Omental fat pad (tissue), 4 donors: ENCODE measurements at places on chromosomes 16 and 17.

DNA sequence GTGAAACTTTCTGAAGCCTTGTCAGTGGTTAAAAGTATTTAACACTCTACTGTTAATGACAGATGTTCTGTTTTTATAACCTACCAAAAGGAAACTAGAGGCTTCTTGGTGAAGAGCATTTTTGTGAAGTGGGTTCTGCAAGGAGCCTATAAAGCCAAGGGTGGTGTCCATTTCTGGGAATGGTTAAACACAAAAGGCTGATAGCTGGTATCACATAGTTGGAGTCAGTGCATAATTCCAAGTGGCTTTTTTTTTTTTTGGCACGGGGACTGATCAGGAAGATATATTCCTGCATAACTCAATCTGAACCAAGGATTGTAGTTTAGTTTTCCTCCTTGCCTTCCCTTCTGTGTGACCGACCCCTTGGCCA is 27.6 kb upstream of the KPNB1 start:
- DNase-seq, result no peak

GRCh38 chr16:57284209-57284951 is at the start of gene PLLP:
Gene PLLP (minus strand): TSS chr16:57284672. CDS start chr16:57284540, 132 bp downstream.
- DNase-seq, result no peak

- no peak for DNase-seq
Observed at GRCh38 chr17:68424861-68425260, 32.4 kb downstream of the WIPI1 start.

DNA sequence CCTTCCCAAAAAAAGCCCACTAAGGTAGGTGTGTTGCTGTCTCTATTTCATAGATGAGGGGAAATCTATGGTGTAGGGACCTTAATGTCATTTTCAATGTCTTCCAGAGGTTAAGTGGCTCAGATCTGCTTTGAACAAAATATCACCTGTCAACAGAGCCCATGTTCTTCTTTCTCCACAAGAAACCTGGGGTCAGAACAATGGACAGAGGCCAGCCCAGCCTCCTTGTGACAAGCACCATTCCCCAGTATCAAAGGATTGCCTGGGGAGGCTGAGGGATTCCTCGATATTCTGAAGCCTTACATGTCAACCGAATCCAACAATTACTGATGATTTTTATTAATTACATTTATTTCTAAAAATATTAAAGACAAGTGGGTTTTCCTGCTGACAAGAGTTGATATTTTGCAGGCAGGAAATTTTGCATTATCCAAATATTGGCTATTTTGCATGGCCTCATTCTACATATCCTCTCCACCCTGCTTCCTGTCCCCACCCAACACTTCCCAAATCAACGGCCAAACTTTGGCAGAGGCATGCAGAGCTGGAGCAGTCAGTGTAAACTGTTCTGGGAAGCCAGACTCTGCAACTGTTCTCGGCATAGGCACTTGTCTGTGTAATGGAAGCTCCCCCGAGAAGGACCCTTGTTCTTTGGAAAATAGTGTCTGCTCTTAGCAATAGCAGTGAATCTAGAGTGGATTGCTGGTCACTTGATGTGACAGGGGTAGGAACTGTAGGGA is 281.5 kb downstream of the HS3ST3A1 start:
- DNase-seq, result no peak

- DNase-seq, result no peak
Observed at GRCh38 chr17:49266233-49266632, 35.6 kb upstream of the PHOSPHO1 start.

- DNase-seq, result no peak
Observed at GRCh38 chr17:40071313-40072039, 8.7 kb downstream of the THRA start.

GRCh38 chr17:38943607-38944006 is 18.2 kb downstream of the LASP1NB start:
- DNase-seq, result no peak

- no peak for DNase-seq
Observed at GRCh38 chr16:87586201-87586782, 16.0 kb upstream of the JPH3 start.

- no peak for DNase-seq
Observed at GRCh38 chr16:3479654-3480216, 15.6 kb downstream of the C16orf90 start.

GRCh38 chr16:65689726-65690125 is 567.9 kb upstream of the CDH11 start:
- DNase-seq, result no peak

- DNase-seq, result no peak
Observed at GRCh38 chr17:45018514-45018847, 33.0 kb downstream of the DCAKD start.

DNA sequence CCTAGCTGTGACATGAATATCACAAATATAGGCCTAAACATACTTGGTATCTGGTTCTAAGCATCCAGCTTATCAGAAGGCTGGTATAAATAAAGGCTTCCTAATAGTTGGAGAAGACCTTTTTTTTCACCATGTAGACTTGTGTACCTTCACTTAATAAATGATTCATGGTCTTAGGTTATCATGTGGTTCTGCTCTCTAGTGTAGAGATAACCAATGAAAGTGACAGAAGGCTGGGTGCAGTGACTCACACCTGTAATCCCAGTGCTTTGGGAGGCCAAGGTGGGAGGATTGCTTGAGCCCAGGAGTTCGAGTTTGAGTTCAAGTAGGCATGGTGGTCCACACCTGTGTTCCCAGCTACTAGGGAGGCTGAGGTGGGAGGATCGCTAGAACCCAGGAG is 3.1 kb downstream of the DDX19A start:
- DNase-seq, result no peak

DNA sequence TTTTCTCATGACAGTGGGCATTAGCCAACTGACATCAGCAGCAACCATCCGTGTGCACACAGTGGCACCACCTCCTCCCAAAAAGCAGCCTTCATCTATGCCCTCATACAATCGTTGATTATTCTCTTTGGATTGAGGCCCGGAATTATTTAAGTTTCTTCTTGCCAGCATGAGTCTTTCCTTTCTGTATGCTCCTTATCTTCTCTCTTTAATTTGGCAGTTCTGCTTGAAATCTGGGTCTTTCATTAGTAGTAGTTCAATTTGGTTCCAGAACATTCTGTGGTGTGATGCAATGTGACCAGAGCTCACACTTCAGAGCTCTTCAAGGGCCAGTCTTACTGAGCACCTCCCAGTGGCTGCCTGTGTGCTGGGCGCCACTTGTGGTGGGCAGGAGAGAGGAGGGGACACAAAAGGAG is 52.2 kb upstream of the STH start:
- no peak for DNase-seq

GRCh38 chr16:86984991-86985647 is 332.1 kb downstream of the C16orf95 start:
- DNase-seq, result no peak

DNA sequence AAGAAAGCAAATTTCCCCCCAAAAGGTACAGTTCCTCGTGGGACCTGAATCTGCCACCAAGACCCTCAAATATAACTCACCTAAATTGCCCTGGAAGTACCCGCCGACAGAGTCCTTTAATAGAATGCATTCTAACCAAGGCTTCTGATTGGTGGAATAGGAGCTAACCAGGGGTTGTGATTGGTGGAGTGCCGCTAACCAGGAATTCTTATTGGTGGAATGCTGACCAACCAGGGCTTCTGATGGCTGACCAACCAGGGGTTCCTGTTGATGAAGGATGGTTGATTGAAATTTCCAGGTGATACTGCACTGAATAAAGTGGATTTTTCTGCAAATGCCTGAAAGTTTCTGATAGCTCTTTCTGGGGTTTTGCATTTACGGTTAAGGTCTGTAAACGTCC is 6.5 kb downstream of the TFAP4 start:
- DNase-seq, result no peak

- DNase-seq, result no peak
Observed at GRCh38 chr17:38511150-38512108, 83.2 kb downstream of the ARHGAP23 start.

- no peak for DNase-seq
Observed at GRCh38 chr16:29825145-29826044, 5.1 kb downstream of the MVP start.

GRCh38 chr17:47707056-47707804 is 13.3 kb downstream of the TBKBP1 start:
- no peak for DNase-seq

DNA sequence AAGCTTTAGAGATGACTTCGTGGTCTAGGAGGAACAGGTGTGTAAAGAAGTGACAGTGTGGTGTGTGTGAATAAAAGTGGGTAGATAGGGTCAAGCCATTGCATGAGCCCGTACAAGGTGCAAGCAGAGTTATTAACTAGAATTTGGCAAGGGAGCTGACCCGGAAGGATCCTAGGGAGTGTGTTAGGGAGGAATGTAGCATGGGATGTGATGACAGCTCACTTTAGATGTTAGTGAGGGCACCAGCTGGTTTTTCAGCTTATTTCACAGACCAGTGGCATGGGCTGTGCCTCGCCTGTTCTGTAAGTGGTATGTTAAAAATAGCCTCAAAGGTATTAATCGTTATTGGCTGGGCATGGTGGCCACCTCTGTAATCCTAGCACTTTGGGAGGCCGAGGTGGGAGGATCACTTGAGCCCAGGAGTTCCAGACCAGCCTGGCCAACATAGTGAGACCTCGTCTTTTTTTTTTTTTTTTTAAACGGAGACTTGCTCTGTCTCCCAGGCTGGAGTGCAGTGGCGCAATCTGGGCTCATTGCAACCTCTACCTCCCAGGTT is 8.3 kb downstream of the ANKRD40CL start:
- DNase-seq, result no peak

- no peak for DNase-seq
Observed at GRCh38 chr17:81403671-81404534, 8.6 kb downstream of the BAHCC1 start.

- DNase-seq, result peak; percentile 18
Observed at GRCh38 chr17:42283241-42284023, 4.9 kb upstream of the STAT5A start.

DNA sequence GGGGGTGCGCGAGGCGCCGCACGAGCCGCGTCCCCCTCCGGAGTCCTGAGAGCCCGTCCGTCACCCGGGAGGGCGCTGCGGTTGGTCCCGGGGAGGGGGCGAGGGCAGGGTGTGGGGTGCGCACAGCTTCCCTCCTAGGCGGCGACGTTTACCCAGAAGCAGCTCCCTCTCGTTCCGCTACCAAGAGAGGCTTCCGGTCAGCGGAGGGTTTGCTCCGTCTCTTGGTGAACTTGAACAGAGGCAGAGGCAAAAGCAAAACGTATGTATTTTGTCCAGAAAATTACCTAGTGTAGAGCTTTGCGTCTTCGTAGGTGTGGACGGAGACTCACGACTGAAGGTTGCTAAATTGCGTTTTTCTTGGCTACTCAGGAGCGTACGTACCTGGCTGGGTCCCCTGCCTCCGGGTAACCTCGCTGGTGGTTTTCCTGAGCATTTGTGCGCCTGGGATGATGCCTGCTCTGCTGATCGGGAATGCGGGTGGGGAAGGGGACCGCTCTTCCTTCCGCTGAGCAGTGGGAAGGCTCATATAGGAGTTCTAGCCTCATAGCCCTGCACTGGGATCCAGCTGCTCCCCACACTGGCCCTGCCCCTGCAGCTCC is 833 bp downstream of the WSCD1 start:
- DNase-seq, result no peak

DNA sequence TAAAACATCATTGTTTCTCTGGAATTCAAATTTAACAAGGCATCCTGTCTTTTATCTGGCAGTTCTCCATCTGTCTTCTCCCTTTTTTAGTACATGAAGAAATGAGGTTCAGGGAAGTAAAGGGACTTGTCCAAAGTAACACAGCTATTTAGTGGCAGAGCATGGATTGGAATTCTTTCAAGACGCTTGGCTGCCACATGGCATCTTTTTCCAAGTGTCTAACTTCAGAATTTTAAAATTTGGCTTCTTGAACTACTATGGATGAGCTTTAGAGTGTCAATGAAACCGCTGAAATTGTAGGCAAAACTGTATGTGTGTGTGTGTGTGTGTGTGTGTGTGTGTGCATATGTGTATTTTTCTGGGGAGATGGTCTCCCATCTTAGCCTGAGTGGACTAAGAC is 5.2 kb upstream of the TMIGD1 start:
- DNase-seq, result no peak

- no peak for DNase-seq
Observed at GRCh38 chr16:55437625-55438024, 41.4 kb upstream of the MMP2 start.

DNA sequence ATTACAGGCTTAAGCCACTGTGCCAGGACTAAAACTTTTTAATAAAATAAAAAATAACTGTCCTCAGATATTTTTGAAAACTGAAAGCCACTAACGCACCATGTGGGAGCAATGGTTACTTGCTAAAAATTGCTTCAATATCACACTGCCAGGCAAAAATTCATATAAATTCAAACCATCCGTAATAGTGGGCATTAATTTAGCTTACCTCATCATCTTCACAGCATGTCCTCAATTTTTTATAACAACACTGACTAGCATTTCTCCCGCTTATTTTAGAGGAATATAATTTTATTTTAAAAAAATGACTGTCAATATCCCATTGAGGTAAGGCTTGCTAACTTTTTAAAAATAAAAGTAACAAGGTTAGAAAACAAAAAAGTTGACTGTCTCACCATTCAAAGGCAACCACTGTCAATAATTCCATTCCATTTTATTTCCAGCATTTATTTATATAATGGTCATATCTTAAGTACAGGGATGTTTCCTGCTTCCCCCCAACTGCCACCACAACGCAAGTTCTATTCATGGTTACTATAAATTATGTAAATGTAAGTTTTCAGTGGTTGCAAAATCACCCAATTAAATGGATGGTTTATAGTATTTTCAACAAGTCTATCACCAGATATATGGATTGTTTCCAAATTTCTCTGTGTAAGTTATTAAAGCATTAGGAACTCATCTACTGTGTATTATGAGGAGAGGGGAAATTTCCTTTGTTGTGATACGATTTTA is 25.4 kb downstream of the GSPT1 start:
- no peak for DNase-seq

DNA sequence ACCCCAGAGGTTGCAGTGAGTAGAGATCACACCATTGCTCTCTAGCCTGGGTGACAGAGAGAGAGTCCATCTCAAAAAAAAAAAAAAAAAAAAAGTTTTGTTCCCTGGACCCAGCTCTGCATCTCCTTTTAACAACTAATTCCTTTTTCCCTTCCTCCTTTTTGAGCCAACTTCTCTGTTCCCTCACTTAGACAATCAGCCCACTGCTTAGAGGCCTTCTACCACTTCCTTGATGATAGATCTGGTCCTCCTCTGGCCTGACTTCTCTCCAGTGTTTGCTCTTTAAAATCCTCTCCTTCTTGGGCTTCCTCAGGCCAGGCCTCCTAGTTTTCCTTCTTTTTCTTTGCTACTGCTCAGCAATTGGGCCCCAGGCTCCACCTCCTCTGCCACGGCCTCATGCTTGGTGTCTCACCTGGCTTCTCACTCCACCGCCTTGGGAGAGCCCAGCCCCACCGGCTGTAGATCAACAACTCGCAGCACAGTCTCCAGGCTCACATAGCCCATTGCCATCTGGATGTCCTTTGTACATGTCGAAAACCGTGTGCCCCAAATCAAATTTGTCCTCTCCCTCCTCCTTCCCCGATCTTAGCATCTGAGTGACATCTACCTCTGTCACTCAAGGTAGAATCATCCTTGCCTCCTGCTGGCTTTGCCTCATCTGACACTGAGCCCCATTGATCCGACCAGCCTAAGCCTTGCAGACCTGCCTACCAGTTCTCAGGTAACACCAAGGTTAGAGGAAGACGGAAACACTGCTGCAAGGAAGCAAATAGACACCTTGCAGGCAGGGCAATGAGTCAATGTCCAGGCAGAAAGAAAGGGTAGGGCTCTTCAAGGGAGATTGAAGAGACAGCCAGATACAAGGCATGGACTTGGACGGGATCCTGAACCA is 17.4 kb downstream of the ARHGAP27 start:
- no peak for DNase-seq

- DNase-seq, result no peak
Observed at GRCh38 chr17:5282642-5283217, 646 bp downstream of the RABEP1 start.
